Endodermal cell (in vitro differentiated cells): ENCODE measurements at places on chromosomes 3 and 15. TPM values are rescaled to one million over a fixed set of nuclear protein-coding genes. Genes with fewer than 3 reads are reported as not detected.

RPP25 gene
- total RNA-seq: 7.2 to 9.9 TPM (median 9.0 TPM) in 3 replicates

RIOX2 gene
- total RNA-seq: 9.1 to 13.2 TPM (median 12.5 TPM) in 3 replicates

PTH1R gene
- 3.7 and 4.8 TPM in 2 replicates for total RNA-seq

ITIH1 gene
- 0.78 TPM in 1 of 3 replicates, not detected in the others for total RNA-seq

SNTN gene
- total RNA-seq: 0.40 TPM in 1 of 2 replicates, not detected in the other

DNA sequence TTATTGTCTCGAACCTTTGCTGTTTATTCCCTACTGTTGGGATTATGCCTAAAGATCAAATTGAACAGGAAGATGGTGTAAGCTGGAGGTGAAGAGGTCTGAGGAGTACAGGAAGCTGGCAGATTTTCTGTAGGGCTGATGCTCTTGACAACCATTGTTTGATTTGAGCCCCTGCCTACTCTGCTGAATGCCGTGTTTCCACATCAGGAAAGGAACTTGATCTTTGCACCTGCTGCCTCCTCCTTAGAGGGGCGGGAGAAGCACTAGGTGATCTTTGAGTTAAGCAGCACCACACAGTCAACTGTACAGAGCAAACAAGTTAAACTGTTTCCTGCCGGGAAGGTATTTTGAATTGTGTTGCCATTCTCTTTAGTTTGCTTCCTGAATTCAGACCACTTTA, 364.6 kb upstream of the EPHA6 start:
- DNase-seq: peak; percentile 51

DNA sequence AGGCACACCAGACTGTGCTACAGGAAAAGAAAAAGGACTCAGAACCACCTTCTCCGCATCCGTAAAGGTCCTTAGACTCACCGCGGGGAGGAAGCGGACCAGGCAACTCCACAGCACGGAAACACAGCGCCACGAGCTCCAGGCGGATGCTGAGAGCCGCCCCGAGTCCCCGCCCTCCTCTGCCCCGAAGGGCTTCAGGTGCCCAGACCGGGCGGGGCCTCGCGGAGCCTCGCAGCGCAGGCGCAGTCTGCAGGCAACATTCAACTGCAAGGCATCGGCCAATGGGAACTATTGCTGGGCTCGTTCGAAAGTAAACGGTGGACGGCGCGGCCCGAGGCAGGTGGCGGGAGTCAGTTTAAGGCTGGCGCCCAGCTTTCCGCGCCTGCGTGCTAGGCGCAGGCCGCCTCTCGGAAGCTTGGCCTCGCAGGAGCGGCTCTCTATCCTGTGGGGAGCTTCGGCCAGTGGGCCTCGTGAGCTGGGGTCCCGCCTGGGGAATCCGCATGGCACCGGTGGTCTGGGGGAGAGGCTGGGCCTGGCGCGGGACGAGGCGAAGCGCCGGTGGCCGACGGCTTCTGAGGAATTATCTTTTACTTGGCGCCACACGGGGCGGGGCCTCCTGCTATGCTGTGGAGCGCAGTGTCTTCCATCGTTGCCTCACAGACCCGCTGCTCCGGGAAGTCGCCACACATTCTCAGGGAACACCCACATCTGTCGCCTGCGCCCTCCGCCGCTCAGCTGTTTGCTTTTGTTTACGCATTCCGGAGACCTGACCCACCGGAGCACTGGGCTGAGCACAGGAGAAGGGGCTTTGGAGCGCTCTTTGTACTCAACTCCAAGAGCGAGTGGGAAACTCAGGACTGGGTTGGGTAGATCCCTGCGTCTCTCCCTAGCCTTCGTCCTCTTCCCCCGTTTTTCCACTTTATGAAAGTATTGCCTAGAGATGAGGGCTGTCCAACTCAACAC, at the start of gene TRIM59:
Gene TRIM59 (minus strand): TSS at position 151 of the 963 bp plus-strand sequence. CDS start 10,603 bp downstream, outside the sequence.
- DNase-seq: peak; percentile 99

DNA sequence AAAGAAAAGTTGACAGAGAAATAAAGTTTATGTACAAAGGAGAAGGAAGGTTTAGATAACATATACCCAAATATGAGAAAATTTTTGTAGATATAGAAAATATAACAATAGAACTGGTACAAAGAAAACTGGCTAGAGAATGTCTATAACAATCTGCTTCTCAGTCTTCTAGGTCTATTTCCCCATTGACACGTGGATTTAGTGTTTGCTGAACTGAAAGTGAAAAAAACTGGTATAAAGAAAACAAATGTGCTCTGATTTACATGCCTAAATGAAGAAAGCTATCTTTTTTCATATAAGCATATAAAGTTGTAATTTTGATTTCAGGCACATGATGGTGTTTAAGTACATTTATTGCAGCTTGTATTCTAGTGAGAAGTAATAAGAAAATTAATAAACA, 9.8 kb downstream of the KCNMB2 start:
- no peak for DNase-seq

DNA sequence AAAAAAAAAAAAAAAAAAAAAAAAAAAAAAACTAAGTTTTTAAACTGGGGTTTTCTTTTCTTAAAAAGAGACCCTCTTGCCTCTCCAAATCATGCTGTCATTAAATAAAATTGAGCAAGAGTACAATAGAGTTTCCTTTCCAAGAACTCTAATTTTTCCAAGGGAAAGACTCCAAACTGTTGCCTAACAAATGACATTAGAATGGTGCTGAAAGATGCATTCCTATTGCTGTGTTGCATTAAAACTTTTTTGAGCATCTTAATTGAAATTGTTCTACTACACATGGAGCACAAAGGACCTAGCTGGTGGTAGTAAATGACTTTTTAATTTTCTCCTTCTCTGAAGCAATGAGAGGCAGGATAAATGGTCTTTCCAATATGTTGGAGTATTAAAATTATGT, 469.1 kb upstream of the ARHGEF26 start:
- no peak for DNase-seq

DNA sequence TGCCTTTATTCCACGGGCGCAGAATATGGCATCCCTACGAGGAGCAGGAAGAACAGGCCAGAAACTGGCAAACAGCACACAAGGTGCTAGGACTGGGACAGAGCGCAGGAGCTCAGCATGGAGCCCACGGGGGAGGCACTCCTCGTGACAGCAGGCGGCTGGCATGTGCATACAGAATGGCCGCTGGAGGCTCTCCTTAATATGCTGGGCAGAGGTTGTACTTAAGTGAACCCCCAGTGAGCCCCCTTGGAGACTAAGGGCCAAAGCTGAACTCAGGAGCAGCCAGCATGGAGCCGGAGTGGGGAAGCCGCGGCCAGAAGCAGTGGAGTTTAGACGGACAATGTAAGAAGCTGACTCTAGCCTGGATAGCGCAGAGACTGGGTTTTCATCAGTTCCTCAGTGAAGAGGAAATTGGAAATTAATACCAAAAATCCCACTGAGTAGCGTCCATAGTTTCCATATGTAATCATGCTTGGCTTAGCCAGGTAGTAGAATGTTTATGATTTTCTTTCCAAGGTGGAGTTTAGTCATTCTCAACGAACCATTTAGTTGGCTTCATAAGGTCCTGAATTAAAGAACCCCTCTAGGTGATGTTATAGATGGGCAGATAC, 69.4 kb downstream of the EPHB3 start:
- no peak for DNase-seq

GRCh38 chr15:32844118-32844711, 126.4 kb downstream of the GREM1 start:
- no peak for DNase-seq

GRCh38 chr3:73461547-73461946, 163.2 kb downstream of the PDZRN3 start:
- no peak for DNase-seq

DNA sequence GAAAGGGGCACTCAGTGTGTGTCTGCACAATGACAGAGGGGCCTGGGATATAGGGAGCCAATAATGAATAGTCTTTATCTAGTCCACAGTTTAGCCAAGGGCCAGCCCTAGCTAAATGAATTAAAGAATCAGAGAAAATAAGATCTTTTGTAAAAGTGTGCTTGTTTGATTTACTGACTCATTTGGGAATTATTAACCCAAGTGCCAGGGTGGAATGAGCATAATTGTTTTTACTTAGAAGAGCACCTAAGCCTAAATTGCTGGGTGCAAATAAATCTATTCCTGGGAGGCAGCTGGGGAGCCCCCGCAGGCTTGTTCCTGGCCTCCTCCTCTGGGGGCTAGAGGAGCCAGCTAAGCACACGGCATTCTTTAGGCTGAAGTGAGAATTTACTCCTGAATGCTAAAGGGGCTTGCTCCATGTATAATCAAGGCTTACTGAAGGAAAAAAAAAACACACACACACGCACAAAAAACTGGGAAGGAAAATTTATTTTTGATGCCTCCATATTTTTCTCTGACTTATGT, 405.3 kb upstream of the SUCLG2 start:
- no peak for DNase-seq

GRCh38 chr15:66598095-66598815, 32.5 kb upstream of the LCTL start:
- DNase-seq: no peak

DNA sequence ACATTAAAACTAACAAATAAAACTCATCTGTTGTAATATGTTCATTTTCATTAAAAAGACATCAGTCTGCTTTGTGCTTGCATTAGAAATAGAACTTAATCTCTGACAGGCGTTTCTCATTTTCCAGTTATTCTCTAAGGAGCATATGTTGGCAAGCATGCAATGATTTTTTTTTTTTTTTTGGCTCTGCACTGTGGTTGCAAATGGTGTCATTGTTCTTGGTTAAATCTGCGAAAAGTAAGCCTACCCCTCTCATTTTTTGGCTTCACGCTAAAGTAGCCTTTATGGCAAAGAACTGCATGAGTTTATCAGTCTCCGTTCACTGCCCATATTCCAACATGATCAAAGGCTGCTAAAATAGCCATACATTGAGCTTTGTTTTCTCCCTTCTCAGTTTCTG, 403.2 kb downstream of the MECOM start:
- DNase-seq: no peak

DNA sequence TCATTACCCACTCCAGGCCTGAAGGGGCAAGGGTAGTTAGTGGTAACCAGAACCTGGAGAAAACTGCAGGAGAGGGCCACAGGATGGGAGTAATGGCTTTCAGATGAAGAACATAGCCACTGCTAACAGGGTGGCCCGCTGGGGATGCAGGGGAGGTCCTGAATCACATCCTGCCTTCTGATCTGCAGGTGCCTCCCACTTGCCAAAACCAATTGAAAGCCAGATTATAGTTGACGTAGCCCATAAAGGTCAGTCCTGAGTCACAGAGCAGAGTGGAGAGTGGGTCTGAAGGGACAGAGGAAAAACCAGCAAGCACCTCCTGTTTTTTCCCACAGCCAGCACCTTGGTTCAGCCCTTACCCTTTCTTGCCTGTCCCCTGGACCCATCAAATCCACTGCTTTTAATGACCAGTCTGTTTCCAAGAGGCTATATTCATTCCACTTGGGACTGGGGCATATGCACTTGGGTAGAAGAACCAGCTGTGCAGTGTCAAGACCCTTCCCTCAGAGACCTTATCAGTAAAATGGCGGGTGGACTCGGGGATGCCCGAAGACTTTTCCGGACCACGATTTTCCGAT, 646 bp upstream of the SLC35G2 start:
- DNase-seq: peak; percentile 88

DNA sequence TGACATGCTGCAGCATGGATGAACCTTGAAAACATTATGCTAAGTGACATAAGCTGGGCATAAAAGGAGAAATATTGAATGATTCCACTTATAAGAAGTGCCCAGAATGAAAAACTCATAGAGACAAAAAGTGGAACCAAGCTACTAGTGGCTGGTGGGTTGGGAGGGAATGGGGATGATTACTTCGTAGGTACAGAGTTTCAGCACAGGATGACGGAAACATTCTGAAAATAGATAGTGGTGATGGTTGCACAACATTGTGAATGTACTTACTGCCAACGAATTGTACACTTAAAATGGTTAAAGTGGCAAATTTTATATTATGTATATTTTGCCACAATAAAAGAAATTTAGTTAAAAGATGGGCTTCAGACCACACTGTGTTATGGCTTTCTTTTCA, 93.6 kb downstream of the RPLP1 start:
- no peak for DNase-seq
